Stimulated activated CD8-positive, alpha-beta memory T cell treated with anti-CD3 and anti-CD28 coated beads, Interleukin-4, amount 100 ng/mL, for 1 hour (primary cell): ENCODE measurements at places on chromosomes 1 and 21.

- no peak for DNase-seq
Measured at GRCh38 chr1:226541231-226541630, 7.3 kb upstream of the STUM start.

- no peak for DNase-seq
Measured at GRCh38 chr1:88276163-88276562, 407.9 kb upstream of the PKN2 start.

- DNase-seq = no peak
Measured at GRCh38 chr21:14356746-14357145, 26.2 kb downstream of the HSPA13 start.

GRCh38 chr1:222021129-222021528 is 279.2 kb upstream of the DUSP10 start:
- DNase-seq = no peak

GRCh38 chr21:16116798-16117197 is 387.0 kb downstream of the USP25 start:
- DNase-seq = no peak

- DNase-seq = no peak
Measured at GRCh38 chr1:2890221-2890850, 88.8 kb upstream of the TTC34 start.

DNA sequence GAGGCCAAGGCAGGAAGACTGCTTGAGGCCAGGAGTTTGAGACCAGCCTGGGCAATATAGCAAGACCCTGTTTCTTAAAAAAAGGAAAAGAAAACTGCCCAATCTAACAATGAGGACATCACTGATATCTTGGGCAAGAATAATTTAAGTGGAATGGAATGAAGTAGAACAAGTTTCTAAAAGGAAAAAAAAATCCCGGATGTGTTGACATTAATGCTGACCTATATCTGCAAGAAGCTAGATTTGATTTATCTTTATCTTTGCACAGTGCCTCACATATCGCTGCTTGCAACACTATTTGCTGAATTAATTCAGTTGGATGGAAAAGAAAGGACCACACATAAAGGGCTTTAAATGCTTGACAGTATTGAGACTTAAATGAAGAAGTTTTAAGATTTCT is 27.8 kb downstream of the DIPK1A start:
- DNase-seq = no peak

DNA sequence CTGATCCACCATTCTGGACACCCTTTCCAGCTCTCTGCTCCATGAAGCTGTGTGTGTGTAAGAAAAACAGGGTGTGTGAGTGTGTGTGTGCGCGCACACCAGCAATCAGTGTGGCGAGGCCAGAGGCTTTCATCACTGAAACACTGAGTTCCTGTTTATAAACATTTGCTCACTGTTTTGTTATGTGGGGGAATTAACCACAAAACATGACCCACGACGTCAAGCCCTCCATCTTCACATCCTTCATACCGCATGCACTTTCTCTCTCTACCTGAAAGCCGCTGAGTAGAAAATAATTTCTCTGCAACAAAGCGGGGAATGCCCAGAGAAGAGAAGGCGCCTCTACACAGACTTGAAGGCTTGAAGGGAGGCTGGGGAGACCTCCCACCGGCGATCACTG is 148.9 kb upstream of the IRF2BP2 start:
- DNase-seq = no peak

GRCh38 chr1:1355416-1355815 is 2.9 kb downstream of the MXRA8 start:
- DNase-seq = no peak

- DNase-seq = no peak
Measured at GRCh38 chr1:25560001-25560400, 16.6 kb downstream of the LDLRAP1 start.

DNA sequence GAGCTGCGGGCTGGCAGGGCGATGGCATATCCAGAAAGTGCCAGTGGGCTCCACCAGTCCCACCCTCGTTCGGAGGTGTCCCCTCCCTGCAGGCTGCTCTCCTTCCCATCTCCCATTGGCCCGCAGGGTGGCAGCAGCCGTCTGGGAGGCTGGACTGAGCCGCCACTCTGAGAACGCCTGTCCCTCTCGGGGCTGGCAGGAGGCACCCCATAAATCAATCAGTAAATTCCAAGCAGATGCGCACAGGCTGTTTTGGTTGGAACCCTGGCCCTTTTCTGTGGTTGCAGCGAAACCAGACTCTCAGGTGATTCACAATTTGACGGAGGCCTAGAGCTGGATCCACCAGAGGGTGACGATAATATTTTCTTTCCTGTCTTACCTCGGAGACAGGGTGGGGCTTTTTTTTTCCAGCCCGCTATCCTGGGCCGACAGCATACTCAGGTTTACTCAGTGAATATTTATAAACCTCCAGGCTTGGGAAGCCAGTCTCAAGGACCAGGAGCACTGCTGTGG is 99.7 kb downstream of the GLIS1 start:
- DNase-seq = no peak

DNA sequence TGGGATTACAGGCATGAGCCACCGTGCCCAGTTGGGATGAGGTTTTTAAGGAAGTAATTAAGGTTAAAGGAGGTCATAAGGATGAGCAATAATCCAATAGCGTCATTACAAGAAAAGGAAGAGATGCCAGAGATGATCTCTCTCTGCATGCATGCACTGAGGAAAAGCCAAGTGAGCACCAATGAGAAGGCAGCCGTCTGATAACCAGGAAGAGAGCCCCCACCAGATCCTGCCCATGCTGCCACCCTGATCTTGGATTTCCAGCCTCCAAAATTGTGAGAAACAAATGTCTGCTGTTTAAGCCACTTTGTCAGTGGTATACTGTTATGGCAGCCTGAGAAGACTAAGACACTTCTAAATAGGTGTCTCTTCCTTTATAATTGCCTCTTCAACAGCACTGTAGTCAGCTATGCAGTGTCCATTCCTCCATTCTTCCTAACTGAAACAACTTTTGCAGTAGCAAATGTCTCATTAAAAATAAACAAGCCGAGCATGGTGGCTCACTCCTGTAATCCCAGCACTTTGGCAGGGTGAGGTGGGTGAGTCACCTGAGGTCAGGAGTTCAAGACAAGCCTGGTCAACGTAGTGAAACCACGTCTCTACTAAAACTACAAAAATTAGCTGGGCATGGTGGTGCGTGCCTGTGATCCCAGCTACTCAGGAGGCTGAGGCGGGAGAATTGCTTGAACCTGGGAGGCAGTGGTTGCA is 216.2 kb upstream of the RUNX1 start:
- DNase-seq = no peak

- DNase-seq = no peak
Measured at GRCh38 chr1:202207292-202207691, 13.7 kb downstream of the LGR6 start.

- DNase-seq = no peak
Measured at GRCh38 chr1:107750364-107750959, 214.5 kb downstream of the VAV3 start.

DNA sequence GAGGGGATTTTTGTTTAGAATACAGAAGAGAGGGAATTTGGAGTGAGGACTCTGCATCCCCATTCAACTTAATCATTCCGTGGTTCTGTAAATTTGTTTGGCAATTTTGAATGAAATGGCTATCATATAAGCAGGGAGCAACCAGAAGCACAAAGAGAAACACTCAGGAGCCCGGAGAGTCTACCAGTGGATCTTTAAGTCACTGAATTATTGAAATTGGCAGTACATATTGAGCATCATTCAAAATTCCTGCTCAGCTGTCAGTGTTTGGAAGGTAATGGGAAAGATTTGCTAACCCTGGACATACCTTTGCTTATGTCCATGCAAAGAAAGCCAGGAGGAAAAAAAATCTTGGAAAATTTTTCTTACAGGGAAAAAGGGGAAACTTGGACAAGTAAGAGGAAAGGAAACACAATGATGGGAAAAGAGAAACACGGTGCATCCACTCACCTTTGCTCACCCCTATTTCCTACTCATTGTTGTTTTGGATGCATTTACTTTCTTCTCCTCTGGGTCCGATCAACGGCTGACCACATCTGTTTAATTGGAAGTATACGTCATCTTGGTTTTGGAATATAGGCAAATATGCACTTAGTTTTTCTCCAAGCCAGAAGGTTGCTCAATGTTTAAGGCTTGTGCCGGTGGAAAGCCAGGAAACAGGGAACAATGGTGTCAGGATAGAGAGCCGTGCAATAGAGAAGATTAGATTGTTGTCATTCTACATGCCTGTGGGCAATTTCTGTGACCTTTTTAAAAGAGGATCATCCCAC is 243.0 kb upstream of the LYPLAL1 start:
- no peak for DNase-seq

DNA sequence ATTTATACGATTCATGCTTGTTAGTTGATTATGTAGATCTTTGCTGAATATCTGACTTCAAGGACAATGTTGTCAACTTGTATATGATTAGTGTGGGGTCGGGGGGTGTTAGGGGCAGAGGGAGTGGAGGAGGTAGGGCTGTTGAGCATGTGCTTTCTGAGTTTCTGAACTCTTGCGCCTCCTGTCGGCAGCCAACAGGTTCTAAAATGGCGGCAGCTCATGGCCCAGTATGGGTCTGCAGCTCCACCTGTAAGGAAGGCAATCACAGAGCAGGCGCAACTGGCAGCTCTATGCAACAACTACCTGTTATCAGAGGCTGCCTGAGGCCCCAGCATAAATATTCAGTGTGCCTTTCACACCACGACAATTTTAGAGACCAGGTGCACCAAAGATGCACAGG is 205.8 kb upstream of the PLXNA2 start:
- DNase-seq = no peak

GRCh38 chr1:157490467-157491165 is 61.7 kb downstream of the FCRL5 start:
- no peak for DNase-seq

GRCh38 chr1:4602462-4603294 is 51.7 kb upstream of the AJAP1 start:
- DNase-seq = no peak

DNA sequence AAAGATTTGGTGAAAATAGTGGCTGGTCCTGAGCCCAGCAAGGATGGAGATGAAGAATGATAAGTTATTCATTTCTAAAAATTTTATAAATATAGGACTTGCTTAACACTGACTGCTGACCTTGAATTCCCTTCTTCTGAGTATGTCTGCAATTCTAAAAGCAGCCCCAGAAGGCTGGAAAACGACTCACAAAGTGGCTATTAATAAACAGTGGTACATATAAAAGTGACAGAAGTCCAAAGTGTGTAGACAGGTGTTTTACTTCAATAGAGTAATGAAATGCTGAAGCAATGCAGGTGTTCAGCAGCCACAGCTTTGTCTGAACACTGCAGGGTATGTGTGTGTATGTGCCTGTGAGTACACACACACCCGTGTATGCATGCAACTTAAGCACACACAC is 219.0 kb upstream of the NRIP1 start:
- DNase-seq = no peak

GRCh38 chr1:36352125-36352909 is 28.9 kb upstream of the EVA1B start:
- DNase-seq = no peak

GRCh38 chr1:44225761-44226160 is 12.5 kb downstream of the DMAP1 start:
- no peak for DNase-seq

DNA sequence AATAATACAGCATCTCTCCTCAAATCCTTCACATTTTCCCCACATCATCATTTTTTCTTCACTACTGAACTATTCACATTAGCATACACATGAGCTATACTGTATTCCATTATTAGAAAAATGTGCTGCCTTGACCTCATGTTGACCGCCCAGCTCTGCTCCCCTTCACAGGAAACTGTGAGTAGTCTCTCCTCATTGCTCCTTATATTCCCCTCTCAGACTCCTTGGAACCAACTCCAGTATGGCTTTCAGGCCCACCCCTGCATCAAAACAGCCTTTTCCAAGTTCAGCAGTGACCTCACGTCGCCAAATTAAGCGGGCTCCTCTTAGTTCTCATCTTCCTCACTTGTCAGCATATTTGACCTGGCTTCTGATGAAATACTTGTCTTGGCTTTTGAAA is 59.2 kb upstream of the SPAG17 start:
- DNase-seq = no peak

GRCh38 chr1:236990052-236990445 is 14.2 kb downstream of the MT1HL1 start:
- DNase-seq = no peak

DNA sequence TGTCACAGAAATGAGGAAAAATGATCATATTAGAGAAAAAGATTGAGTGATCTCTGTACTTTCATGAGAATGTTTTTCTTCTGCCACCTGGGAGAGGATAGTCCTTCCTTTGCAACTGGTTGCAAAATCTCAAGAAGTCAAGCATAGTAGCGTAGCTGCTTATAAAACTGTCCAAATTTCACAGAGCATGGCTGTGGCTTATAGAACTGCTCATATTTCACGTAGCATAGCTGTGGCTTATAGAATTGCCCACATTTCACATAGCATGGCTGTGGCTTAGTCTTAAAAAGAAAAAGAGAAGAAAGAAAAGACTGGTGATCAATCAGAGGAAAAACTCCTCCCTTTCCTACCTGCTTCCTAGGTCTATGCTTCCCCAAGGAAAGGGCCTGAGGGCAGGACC is 329.5 kb downstream of the SIPA1L2 start:
- no peak for DNase-seq

GRCh38 chr1:25648681-25649440 is 32.3 kb downstream of the MAN1C1 start:
- DNase-seq = no peak

GRCh38 chr1:5364591-5364990 is 627.6 kb downstream of the NPHP4 start:
- DNase-seq = no peak

GRCh38 chr21:24552491-24552890 is 1054.8 kb downstream of the MRPL39 start:
- no peak for DNase-seq

GRCh38 chr1:162687870-162688269 is 55.6 kb downstream of the DDR2 start:
- no peak for DNase-seq
